Stimulated activated CD8-positive, alpha-beta memory T cell treated with anti-CD3 and anti-CD28 coated beads, Interleukin-4, amount 100 ng/mL, for 4 hours (primary cell): ENCODE measurements at places on chromosomes 16 and 17.
A peak's percentile ranks its signal among the peaks of the same experiment; 100 is the strongest.

DNA sequence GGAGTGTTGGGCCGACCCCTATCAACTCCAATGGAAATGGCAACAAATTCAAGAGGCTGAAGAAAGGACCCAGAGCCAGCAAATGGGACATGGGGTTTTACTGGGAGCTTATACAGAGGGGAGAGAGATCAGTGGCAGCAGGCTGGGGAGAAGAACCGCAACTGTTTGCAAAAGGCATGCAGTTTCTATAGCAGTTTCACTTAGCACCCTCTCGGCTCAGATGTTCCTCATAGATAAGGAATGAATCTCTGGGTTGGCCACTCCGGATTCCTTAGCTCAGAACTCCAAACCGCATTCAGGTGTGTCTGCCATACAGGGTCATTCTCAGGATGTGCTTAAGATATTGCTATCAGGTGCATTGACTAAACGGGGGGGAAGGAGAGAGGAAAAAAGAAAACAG is 71.1 kb upstream of the RPL38 start:
- DNase-seq: no peak

- DNase-seq: no peak
Measured at GRCh38 chr17:49926886-49927285, 42.1 kb upstream of the DLX4 start.

GRCh38 chr17:44188576-44189403 is 2.0 kb downstream of the TMUB2 start:
- DNase-seq: no peak

DNA sequence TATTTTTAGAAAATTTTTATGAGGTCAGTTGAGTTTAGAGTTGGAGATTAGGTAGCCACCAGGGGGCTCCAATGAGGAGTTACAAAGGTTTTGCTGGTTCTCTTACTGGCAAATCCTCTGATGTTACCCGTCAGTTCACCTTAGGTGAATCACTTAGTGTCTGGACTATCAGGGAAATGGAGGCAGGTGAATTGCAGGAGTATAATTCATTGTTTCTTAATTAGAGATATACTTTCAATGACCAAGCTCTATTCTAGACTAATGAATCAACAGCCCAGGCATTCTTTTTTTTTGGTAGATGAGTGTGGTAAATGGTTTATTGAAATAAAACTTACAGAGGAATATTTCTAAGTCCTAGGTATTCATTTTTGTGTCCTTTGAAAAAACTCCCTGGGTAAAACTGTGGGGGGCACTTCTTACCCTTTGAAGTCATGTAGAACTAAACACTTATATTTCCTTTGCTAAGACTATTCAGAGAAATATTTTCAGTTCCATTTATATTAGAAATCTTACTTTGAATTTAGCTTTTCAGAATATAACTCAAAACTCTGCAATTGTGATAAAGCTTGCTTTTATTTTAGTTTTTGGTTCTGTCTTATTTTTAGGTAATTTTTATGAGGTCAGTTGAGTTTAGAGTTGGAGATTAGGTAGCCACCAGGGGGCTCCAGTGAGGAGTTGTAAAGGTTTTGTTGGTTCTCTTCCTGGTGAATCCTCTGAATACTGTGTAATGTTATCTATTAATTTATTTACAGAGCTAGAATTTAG is 17.7 kb downstream of the PSMD11 start:
- peak; percentile 24 for DNase-seq

GRCh38 chr17:74877592-74878548 is 5.1 kb upstream of the FDXR start:
- no peak for DNase-seq

- DNase-seq: no peak
Measured at GRCh38 chr16:14095883-14096551, 24.9 kb downstream of the MRTFB start.

DNA sequence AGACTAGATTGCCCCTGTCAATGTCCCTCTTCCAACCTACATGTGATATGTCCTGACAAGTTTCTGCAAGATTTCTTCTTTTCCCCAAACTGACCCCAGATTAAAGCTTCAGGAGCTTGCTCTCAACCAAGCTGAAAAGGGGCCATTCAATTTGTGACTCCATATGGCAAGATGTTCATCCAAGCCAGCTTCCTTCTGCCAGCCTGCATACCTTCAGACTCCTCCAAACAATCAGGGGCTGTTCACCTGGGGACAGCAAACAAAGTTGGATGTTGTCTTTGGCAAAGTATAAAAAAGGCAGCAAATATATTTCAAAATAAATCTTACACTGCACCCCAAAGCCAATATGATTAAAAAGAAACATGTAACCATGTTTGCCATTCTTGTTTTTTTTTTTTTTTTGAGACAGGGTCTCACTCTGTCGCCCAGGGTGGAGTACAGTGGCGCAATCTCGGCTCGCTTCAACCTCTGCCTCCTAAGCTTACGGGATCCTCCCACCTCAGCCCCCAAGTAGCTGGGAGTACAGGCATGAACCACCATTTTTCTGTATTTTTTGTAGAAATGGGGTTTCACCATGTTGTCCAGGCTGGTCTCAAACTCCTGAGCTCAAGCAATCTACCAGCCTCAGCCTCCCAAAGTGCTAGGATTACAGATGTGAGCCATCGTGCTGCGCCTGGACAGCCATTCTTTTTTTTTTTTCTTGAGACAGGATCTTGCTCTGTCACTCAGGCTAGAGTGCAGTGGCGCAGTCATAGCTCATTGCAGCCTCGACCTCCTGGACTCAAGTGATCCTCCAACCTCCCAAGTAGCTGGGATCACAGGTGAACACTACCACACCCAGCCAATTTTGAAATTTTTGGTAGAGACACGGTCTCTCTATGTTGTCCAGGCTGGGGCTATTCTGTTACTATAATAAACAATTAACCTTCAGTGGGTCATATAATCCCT is 50.0 kb upstream of the AKAP1 start:
- no peak for DNase-seq

- DNase-seq: no peak
Measured at GRCh38 chr16:19926449-19927390, 42.1 kb upstream of the GPRC5B start.

DNA sequence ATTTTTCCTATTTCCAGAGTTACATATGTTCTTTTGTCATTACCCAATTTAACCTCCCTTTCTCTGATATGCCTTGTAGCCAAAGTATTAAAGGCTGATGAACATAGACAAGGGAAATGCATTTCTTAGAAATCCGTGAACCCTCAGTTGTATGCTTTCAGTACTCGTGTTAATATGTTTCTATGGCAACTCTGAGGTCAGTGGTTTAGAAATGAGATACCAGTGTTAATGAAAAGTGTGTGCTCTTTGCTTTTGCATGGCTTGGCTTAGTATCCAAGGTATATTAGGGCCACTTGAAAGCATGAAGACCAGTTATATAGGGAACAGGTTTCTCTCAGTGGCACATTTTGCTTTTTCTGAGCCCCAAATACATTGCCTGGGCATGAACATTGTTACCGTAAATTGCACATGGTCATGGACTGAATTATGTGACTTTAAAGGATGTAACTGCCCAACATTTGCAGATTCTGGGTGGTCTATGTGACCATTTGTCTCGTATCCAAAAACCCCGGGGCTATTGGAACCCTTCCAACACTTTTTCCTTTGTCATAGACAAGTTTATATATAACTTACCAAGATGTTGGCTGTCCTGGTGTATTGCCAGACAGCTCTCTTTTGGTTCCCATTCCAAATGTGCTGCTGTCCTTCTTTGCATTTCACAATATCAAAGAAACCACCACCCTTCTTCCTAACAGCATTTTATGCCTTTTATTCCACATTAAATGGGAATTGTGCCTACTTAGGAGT is 17.5 kb downstream of the ABHD15 start:
- DNase-seq: no peak

- DNase-seq: no peak
Measured at GRCh38 chr17:58320163-58320558, 8.4 kb downstream of the TSPOAP1 start.
